ENCODE measurements at places on chromosomes 7 and 10.
A peak's percentile ranks its signal among the peaks of the same experiment; 100 is the strongest.

DNA sequence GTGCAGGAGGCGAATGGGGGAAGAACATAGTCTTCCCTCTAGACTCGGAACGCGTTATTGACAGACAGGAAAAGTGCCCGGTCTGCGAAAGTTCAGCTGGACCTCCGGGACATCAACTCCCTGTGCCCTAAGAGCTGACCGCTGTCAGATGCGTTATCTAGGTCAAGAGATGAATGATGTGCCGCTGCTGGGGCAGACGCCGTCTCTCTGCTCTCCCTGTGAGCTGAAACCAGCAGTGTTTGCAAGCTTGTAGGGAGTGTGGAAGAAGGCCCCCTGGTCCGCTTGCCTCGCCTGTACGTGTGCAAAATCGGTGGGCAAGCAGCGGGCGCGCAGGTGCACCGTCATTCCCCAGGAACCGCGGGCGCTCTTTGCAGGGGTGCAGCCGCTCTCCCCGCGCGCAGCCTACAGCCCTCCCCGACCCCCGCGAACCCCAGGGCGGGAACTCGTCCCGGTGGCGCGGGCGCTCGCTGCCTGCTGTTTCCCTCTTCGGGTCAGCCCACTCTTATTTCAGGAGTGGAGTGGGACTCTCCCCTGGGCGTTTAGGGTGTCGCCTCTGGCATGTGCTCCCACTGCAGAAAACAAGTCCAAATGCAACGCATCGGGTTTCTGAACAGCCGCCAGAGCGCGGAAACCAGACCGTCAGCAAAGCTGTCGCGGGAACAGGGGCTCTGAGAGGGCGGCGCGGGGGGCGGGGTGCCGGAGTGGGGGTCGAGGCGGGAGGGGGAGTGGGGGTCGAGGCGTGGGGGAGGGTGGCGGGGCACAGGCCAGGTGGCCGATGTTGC, 1.8 kb upstream of the PFKFB3 start:
- DNase-seq, result peak; percentile 48

DNA sequence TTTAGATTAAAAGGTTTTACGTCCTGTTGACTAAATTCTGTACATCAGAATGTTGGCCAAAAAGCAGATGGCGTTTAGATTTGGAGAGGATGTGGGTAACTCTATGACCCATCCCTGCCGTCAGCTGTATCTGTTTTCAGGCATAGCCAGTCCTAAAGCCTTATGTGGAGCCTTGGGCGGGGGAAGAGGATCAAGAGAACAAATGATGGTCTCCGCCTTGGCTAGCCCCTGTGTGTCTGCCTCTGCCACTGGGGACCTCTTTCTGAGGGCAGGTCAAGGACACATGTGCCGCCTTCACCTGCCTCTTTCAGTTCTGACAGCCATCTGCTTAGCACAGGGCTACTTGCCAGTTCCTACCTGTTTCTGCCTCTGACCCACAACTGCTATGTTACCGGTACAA, 24.1 kb downstream of the PDSS1 start:
- no peak for DNase-seq

GRCh38 chr10:48322017-48322416, 15.5 kb downstream of the MAPK8 start:
- DNase-seq, result no peak

DNA sequence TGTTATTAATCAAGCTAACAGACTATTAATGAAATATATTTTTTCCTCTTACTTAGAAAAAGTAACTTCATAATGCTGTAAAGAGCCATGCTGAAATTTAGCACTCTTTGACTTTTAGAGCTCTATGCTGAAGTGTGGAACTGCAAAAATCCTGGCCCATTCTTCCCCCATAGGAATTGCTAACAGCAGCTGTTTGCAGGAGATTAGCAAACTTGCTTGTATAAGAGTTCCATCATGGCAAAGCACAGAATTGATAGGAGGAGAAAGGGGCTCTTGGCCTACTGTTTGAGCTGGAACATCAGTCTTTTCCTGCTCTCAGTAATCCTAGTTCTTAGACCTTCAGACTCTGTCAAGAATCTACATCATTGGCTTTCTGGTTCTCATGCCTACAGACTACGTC, 18.3 kb upstream of the GNAT3 start:
- DNase-seq, result no peak

- no peak for DNase-seq
Observed at GRCh38 chr7:3408814-3409595, 108.0 kb downstream of the SDK1 start.

DNA sequence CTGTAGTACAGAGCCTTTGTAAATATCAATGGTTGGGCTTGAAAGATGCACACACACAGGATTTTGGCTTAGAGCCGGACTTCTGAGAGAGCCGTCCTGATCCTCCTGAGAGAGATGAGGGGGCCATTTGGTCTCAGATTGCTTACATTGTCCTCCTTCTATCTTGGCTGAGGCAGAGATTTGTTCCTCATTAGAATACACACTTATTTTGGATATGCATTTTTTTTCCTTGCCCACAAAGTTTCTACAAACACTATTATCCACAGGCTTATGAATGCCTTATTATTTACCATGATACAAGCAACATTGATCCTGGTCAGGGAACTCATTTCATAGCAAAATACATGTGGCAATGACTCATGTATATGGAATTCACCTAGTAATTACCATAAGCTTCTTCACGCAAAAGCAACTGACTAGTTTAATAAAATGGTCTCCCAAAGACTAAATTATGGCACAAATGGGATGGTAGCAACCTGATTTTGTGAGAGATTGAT, 175.3 kb downstream of the MDFIC start:
- DNase-seq, result peak; percentile 82

- DNase-seq, result no peak
Observed at GRCh38 chr10:105538874-105539273, 897.8 kb downstream of the SORCS3 start.

GRCh38 chr7:147858421-147858820, 732.1 kb upstream of the C7orf33 start:
- DNase-seq, result no peak
